Natural killer cell (primary cell): ENCODE measurements at places on chromosomes 3 and 15. TPM values are rescaled to one million over a fixed set of nuclear protein-coding genes. Genes with fewer than 3 reads are reported as not detected.

DNA sequence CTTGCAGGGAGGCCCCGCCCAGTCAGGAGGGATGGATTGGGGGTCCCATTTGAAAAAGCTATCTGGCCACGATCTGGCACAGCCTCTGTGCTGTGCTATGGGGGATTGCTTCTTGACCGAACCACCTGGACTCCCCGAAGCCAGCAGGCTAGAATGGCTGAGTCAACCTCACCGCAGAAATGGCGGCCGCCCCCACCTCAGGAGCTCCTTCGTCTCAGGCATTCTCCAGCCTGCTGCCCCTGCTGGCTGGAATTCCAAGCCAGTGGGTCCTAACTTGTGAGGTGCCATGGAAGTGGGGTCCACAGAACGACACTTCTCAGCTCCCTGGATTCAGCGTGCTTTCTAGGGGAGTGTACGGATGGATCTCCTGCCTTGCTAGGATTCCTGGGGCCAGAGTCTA, 180.5 kb upstream of the TRIM42 start:
- H3K27me3 ChIP-seq, result no peaks in the 10 kb centered on the region
- H3K4me1 ChIP-seq, result no peaks in the 10 kb centered on the region
- no peak for DNase-seq
- no peak overlapping the region for H3K27ac ChIP-seq
- no peak overlapping the region for H3K4me3 ChIP-seq

DNA sequence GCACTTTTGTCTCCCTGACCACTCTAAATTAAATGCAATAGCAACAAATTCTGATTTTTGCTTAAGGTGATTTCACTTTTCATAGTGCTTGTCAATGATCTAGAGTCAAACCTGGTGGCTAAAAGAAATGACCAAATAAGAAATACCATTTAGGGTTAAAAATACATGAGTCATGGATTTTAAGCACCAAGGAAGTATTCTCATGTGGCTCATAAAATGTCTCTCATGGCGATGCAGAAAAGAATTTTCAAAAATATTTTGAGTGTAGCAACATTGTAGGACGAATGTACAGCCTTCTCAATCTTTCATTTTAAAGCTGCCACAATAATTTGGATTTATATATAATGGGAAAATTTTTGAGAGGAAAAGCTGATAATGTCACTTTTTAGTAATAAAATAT, 193.6 kb downstream of the EPHA3 start:
- no peak overlapping the region for H3K27ac ChIP-seq
- H3K4me3 ChIP-seq, result no peak overlapping the region
- no peaks in the 10 kb centered on the region for H3K27me3 ChIP-seq
- no peaks in the 10 kb centered on the region for H3K4me1 ChIP-seq
- DNase-seq, result no peak
- no peaks in the 10 kb centered on the region for H3K36me3 ChIP-seq

FMN1 gene
- 2.2 TPM for total RNA-seq

CPN2 gene
- not detected for total RNA-seq

DNA sequence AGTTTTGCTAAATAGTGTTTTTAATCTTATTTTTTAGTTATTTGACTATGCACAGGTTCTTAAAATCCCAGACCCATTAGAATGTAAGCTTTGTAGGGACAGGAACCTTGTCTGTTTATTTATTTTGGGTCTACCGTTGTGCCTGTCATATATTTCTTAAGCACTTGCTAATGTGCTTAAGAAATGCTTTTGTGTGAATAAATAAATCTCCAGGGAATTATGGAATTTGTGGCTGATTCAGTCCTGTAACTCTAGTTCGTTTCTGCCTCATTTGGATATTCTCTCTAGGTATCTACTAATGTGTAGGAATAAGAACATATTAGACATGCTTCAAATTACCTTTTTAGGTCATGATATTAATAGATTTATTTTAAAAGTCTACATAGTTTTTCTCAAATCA, 161.6 kb downstream of the LPP start:
- H3K36me3 ChIP-seq, result no peaks in the 10 kb centered on the region
- H3K4me1 ChIP-seq, result no peaks in the 10 kb centered on the region
- DNase-seq, result no peak
- H3K27me3 ChIP-seq, result no peaks in the 10 kb centered on the region
- H3K27ac ChIP-seq, result no peak overlapping the region

GRCh38 chr15:101232677-101233076, 19.2 kb downstream of the CHSY1 start:
- peaks cover 16% of the 10 kb centered on the region for H3K4me1 ChIP-seq
- peaks cover 12% of the 10 kb centered on the region for H3K36me3 ChIP-seq
- no peak overlapping the region for H3K27ac ChIP-seq
- no peak overlapping the region for H3K4me3 ChIP-seq

DNA sequence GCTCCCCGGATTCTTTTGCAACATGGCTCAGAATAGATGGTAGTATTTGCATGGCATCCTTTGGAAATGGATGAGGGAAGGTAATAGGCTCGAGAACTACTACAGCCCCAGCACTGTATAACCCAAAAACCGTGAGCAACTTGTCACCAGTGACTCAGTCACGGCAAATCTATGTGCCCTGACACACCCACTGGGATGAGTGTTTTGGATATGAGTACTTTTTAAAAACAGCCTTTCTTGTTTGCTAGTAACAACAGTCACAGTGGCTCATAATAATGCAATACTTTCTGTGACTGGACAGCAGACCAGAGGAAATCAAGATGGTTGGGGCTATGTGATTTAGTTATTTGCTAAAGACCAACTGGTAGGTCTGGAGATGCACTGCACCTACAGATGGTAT, 299.6 kb downstream of the ULK4 start:
- DNase-seq, result no peak
- no peaks in the 10 kb centered on the region for H3K4me1 ChIP-seq
- no peak overlapping the region for H3K4me3 ChIP-seq
- no peak overlapping the region for H3K27ac ChIP-seq

DNA sequence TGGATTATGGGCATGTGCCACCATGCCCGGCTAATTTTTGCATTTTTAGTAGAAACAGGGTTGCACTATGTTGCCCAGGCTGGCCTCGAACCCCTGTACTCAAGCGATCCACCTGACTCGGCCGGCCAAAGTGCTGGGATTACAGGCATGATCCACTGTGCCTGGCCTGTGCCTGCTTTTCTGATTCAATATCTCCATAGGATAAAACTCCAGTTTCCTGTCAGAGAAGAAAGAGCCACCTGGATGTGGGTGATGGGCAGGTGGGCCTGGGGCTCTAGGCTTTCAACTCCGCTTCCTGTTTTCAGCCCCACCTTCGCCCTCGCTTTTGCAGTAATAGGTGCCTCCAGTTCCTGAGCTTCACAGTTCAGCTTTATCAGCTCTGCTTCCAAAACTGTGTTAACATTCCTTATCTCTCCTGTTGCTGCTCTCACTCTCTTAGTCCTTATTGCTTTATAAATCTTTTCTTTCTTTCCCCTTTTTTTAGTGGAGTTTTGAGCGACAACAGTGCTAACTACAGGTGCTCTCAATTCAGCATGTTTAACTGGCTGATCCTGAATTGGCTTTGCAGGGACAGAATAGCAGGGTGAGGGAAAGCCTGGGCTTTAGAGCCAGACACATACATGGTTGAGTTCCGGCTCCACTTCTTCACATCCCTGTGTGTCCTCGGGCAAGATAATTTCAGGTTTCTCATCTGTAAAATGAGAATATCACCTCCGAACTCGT, 21.1 kb upstream of the PDE8A start:
- DNase-seq, result no peak
- no peak overlapping the region for H3K27ac ChIP-seq
- no peaks in the 10 kb centered on the region for H3K27me3 ChIP-seq
- H3K4me3 ChIP-seq, result no peak overlapping the region

- H3K4me3 ChIP-seq, result no peak overlapping the region
- H3K27ac ChIP-seq, result no peak overlapping the region
- H3K36me3 ChIP-seq, result no peaks in the 10 kb centered on the region
- DNase-seq, result no peak
- no peaks in the 10 kb centered on the region for H3K4me1 ChIP-seq
These were observed 9.1 kb upstream of the ACAD9 start for GRCh38 chr3:128870347-128870746.

GRCh38 chr3:150251187-150252062, 156.7 kb upstream of the TSC22D2 start:
- H3K4me3 ChIP-seq, result no peak overlapping the region
- H3K27me3 ChIP-seq, result no peaks in the 10 kb centered on the region
- DNase-seq, result no peak
- H3K4me1 ChIP-seq, result no peaks in the 10 kb centered on the region
- no peaks in the 10 kb centered on the region for H3K36me3 ChIP-seq
